ENCODE measurements at places on chromosomes 6 and 20.

GRCh38 chr20:1319051-1319450, 9.9 kb downstream of the SDCBP2 start:
- DNase-seq = no peak

- DNase-seq = no peak
Observed at GRCh38 chr20:2814587-2815051, at the start of gene C20orf141. Gene C20orf141 (plus strand): TSS chr20:2814987. CDS start chr20:2815185, 198 bp downstream.

- no peak for DNase-seq
Observed at GRCh38 chr20:34569598-34569997, 11.1 kb downstream of the MAP1LC3A start.

GRCh38 chr6:118700531-118700930, 49.1 kb upstream of the CEP85L start:
- DNase-seq = no peak

GRCh38 chr20:37095108-37095598, 644 bp downstream of the RBL1 start:
- no peak for DNase-seq

DNA sequence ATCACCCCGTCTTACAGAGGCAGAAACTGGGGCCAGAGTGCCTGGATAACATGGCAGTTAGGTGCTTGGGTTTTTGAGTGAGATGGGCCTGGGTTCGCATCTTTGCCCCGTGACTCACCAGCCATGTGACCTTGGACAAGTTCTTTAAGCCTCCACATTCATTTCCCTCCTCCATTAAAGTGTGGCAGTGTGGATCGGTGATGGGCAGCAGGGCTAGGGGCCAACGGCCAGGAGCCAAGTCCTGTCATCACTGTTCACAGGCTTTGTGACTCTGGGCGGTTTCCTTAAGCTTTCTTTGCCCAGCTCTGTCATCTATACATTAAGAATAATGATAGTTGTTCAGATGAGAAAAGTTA, 85.5 kb upstream of the PMEPA1 start:
- no peak for DNase-seq

- DNase-seq = no peak
Observed at GRCh38 chr20:1401451-1401907, 8.6 kb upstream of the FKBP1A start.

GRCh38 chr6:76768556-76768955, 694.7 kb downstream of the HTR1B start:
- no peak for DNase-seq

DNA sequence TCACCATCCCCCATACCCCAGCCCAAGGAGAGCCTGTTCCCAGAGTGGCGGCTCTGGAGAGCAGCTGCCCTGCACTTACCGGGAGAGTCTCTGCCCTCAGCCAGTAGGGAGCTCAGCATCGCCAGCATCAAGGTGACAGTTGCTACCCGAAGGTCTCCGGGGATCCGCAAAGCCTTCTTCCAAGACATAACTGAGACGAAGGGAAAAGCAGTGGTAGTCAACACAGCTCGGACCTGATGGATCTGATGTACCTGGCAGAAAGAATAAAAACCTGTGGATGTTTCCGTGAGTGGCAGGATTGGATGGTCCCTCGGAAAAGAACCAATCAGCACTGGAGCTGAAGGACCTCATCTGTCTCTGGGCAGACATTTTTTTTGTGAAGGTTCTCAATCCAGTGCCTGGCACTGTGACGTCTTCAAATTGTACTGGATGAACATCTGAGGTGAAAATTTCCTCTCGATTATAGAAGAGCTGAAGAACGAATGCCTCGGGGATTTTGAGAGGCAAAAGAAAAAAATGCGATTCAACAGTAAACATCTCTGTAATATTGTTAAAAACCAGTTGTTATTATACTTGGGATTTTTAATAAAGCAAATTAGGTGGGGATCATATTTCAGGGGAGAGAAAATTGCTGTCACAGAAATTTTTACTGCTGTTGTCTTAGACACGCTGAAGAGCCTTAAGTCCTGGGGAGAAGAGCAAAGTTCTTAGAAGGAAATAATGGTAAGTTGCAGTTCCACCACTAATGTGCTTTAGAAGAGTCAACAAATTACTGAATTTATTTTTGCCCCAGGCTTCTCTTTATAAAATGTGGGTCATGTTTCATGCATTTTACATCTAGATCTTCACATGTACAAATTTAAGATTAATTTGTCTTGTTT, at the start of gene HLA-DQB1:
Gene HLA-DQB1 (minus strand): TSS at position 238 of the 881 bp plus-strand sequence. CDS start 50 bp downstream, at position 188.
- no peak for DNase-seq

DNA sequence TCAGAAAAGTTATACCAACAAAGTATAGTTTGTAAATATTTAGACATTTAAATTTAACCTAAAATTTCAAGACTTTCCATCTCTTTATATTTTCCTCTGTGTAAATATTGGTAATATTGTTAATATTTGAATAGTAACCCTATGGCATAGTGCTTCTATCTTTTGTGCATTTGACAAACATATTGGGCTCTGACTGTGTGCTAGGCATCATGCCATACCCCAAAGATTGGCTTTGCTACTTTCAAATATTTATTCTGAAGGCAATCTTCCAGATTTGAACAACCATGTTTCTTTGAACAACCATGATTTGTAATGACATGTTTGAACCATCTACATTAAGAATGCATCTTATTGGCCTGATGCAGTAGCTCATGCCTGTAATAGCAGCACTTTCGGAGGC, 15.5 kb upstream of the PRDM1 start:
- DNase-seq = no peak

DNA sequence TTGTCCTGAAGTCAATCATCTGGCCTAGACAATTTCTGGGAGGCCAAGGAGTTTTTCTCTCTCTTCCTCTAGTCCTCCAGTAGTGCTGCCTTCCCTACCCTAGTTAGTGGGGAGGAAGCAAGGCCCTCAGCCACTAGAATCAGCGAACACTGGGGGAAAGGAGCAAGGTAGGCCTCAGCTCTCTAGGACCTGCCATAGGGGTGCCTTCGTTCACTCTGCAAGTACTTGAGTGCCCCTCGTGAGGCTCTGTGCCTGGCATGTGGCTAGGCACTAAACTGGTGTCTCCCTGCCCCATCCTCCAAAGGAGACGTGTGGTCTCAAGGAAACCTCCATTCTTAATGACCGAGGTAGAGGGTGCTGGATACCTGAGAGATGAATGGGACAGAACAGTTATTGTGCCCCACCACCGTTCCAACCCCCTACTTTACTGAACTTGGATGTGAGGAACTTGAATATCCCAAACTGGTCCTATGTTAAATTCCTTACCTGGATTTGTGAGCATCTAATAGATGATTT, 1.1 kb downstream of the DEF6 start:
- DNase-seq = no peak

DNA sequence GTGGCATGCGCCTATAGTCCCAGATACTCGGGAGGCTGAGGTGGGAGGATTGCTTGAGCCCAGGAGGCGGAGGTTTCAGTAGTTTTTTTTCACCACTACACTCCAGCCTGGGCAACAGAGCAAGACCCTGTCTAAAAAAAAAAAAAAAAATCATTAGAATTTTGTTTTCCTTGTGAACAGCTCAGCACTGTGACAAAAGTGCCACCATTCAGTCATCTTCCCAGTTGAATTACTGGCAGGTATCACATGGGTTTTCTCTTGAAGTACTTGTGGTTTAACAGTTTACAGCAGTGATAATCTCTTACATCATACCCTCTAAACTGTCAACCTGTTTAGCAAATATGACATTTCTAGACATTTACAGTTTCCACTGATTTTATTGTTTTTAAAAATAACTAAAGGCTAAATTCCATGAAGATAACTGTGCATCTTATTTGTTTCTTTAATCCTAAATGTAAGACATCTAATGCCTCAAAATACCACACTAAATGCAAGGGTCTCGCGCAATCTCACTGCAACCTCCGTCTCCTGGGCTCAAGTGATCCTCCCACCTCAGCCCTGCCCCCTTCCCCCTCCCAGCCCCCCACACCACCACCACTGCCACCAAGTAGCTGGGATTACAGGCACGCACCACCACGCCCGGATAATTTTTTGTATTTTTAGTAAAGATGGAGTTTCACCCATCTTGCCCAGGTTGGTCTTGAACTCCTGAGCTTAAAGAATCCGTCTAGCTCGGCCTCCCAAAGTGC, 7.0 kb downstream of the TRPC4AP start:
- no peak for DNase-seq

- no peak for DNase-seq
Observed at GRCh38 chr6:52647199-52647598, 23.7 kb upstream of the TMEM14A start.
